Urinary bladder (tissue), 4 donors: ENCODE measurements at places on chromosomes 3 and 15. TPM values are rescaled to one million over a fixed set of nuclear protein-coding genes. Genes with fewer than 3 reads are reported as not detected.
A peak's percentile ranks its signal among the peaks of the same experiment; 100 is the strongest.

Gene ISLR2
- 2.9 TPM for total RNA-seq

Gene CP
- total RNA-seq = 1.9 TPM

Gene PIGZ
- total RNA-seq = 5.8 TPM

Gene TRPM1
- total RNA-seq = not detected

Gene CCDC13
- total RNA-seq = 1.1 TPM

Gene KIF15
- 16.1 TPM for total RNA-seq

Gene DET1
- 16.7 TPM for total RNA-seq

Gene HIGD2B
- not detected for total RNA-seq

Gene SLC28A1
- 0.11 TPM for total RNA-seq

Gene PRRT3
- total RNA-seq = 0.95 TPM

Gene ALDH1L1
- 11.5 TPM for total RNA-seq

Gene RUVBL1
- 24.2 TPM for total RNA-seq

Gene GLDN
- total RNA-seq = 1.9 TPM

Gene GOLGA6A
- not detected for total RNA-seq

Gene GADL1
- total RNA-seq = 2.3 TPM

Gene FANCD2OS
- total RNA-seq = not detected

DNA sequence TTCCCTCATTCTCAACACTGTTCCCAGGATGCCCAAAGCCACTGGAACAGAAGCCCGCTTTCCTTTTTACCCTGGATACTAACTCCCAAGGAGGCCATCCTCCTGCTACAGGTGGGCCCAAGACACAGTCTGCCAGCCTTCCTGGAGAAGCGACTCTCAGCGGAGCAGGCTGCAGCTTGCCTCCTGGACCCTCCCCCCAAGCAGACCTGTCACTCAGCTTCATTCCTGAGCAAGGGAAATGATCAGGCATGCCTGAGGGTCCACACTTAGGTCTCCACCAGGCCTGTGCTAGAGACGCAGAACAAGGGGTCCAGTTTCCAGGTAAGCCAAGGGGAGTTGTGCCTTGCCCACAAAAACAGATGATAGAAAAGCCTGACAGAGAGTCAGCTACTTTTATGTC lies 62.8 kb downstream of the SLCO2A1 start:
- DNase-seq = no peak

- no peak for DNase-seq
Measured at GRCh38 chr15:89419370-89419984, 76.9 kb downstream of the RHCG start.

DNA sequence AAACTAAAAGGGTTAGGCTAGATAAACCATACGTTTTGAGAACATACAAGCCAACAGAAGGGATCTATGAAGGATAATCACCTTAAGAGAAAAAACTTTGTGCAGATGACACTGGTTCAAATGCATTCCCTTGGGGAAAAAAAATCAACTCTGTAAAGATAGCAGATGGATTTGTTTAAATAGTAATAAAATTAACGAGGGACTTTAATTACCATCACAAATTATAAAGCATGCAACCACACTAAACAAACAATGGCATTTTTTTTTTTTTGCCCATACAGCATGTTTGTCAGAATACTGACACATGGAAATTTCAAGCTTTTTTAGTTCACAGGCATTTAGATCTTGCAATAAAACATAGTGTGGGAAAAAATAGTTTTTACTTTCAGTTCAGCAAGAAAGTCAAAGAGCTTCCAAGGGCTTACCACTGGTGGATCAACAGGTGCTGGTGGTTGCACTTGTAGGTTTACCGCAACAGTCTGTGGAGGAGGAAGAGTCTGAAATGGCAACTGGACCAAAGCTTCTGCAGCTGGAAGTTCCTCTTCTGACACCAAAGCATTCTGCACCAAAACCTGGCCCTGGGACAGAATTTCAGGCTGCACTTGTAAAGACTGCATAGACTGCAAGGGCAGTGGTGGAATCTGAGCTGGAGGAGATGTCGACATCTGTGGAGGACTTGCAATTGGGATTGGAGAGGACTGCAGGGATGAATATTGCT lies 53.1 kb downstream of the PHC3 start:
- no peak for DNase-seq

GRCh38 chr15:95734422-95735316 lies 595.8 kb upstream of the NR2F2 start:
- no peak for DNase-seq

GRCh38 chr15:71925145-71925544 lies 114.8 kb downstream of the NR2E3 start:
- DNase-seq = no peak

DNA sequence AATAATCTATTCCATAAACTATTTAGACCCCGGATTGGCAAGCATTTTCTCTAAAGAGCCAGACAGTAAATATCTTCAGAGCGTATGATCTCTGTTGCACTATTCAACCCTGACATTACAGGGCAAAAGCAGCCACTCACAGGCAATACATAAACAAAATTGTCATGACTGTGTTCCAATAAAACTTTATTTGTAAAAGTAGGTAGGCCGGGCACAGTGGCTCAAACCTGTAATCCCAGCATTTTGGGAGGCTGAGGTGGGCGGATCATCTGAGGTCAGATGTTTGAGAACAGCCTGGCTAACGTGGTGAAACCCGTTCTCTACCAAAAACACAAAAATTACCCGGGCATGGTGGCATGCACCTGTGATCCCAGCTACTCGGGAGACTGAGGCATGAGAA lies 66.5 kb downstream of the ADAMTS9 start:
- DNase-seq = no peak

- no peak for DNase-seq
Measured at GRCh38 chr3:25907081-25907480, 117.2 kb downstream of the OXSM start.

- DNase-seq = no peak
Measured at GRCh38 chr3:29610781-29611180, 329.9 kb downstream of the RBMS3 start.

- DNase-seq = no peak
Measured at GRCh38 chr3:33544126-33544525, 103.9 kb upstream of the UBP1 start.

DNA sequence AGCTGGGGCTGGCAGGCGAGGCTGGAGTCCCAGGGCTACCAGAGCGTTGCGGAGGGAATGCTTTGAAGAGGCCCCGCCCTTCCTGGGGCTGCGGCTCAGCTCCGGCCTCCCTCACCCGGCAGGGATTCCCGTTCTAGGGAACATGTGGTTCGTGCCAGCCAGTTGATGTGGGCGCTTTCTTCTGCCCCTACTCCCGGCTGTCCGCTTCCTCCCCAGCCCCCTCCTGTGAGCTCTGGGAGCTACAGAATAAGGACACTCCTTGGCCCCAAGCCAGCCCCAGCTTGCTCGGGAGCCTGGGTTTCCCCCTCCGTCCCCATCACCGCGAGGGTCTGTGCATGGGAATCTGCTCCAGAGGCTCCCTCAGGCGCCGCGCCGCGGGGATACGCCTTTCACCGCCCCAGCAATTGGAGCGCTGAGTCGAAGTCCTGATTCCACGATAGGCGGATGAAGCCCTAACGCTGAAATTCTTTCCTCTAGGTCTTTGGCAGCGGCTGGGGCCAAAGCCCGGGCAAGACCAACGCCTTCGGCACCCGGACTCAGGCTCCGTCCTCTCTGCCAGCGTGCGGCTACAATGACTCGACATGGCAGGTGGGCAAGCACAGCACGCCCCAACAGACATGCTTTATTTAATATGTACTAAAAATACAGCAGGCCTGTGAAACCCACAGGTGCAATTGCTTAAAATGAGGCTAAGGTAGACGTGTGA lies 69.5 kb downstream of the KLF15 start:
- DNase-seq = no peak

- DNase-seq = no peak
Measured at GRCh38 chr3:155488671-155489070, 195.2 kb upstream of the STRIT1 start.

- no peak for DNase-seq
Measured at GRCh38 chr3:10816019-10816862, at the start of gene SLC6A11. Gene SLC6A11, plus strand, starts transcription at chr3:10816228. Its CDS starts 38 bp downstream, at chr3:10816266.

- DNase-seq = peak; percentile 82
Measured at GRCh38 chr3:14216257-14217048, 37.8 kb downstream of the LSM3 start.

GRCh38 chr3:99646107-99646435 lies 7.7 kb downstream of the COL8A1 start:
- no peak for DNase-seq

GRCh38 chr3:90134090-90134489 lies 1026.7 kb downstream of the EPHA3 start:
- DNase-seq = no peak

DNA sequence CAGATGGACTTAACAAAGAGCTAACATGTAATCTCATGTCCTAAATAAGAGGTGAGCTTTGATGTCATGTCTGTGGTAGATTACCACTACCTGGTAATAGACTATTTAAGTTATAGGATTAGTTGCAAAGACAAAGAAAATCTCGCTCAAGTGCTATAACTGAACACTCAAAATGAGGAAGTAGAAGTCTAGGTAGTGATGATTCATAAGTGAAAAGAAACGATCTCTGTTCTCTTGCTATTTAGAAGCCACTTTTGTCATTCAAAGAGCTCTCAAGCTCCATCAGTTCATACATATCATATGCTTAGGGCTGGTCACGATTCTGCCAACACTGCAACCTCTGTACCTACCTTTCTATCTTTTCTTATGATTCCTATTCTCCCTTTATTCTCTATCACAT lies 110.9 kb downstream of the EDEM1 start:
- DNase-seq = no peak

DNA sequence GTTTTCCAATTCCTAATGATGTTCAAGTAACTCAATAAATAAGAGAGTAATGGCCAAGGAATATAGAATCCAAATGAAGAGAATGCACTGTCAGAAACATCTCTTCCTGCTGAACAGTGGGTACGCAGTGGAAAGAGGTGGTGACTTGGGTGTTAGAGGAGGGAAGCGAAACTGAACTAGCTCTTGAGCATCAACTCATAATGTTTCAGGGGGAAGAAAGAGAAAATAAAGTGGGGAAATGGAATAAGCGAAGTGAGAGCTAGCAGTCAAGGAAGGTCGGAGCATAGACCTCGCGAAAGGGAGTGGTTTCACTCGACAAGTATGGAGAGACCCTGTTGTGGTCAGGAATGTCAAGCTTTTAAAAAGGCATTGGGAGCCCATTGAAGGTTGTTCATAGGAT lies 309.5 kb downstream of the GAP43 start:
- no peak for DNase-seq

DNA sequence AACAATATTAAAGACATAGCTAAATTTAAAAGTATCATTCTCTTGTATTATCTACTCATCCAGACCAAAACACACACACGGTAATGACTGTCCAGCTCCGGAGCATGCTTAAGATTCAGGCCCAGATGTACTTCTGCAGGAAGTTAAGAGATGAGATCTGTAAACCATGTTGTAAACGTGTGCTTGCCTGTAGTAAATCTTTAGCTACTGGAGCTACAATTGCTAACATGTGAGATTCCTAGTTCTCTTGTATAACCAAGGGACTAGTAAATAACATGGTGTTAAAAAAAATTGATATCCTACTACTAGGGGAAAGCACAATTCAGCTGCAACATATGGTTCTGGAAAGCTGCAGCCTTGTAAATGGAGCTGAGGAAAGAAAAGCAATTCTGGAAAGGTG lies 651.7 kb upstream of the CCDC54 start:
- no peak for DNase-seq

- DNase-seq = no peak
Measured at GRCh38 chr15:61509327-61509840, 280.3 kb upstream of the RORA start.

GRCh38 chr3:114585687-114586086 lies 291.9 kb downstream of the TIGIT start:
- no peak for DNase-seq

DNA sequence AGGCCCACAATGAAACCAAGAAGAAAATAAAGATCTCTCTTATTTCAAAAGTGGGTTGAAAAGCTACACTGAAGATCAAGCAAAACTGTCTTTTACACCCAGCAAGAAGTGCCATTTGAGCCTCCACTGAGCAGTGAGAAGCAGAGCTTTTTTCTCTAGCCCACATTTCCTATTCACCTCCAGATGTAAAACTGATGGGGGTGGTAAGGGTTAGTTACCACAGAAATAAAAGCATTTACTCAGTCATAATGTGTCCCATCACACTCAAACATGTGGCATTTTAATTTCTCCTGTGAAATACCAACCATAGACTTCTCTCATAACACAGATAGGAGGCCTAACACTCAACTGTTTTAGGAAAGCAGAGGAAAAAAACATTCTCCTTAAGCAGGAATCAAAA lies 21.0 kb downstream of the IFT57 start:
- DNase-seq = no peak

GRCh38 chr3:89067736-89068135 lies 39.7 kb upstream of the EPHA3 start:
- DNase-seq = no peak

DNA sequence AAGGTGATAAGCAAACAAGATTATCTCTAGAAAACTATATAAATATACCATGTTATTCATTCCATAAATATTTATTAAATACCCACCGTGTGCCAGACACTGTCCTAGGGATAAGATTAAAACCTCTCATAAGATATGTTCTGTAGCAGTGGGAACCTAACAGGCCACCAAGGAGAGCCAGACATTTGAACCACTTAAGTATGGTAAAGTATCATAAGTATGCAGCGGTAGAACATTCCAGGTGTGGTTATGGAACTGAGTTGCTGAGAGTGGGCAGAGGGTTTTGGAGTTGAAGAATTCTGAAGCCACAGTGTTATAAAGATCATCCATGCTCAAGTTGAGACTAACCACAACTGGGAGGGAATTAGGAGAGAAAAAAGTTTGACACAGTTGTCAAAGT lies 14.7 kb downstream of the FILIP1L start:
- no peak for DNase-seq

GRCh38 chr3:156341831-156342416 lies 213.0 kb downstream of the SSR3 start:
- DNase-seq = no peak

- DNase-seq = no peak
Measured at GRCh38 chr3:169665264-169666075, 2.0 kb upstream of the MECOM start.

- DNase-seq = no peak
Measured at GRCh38 chr3:127394031-127394430, 106.2 kb upstream of the PRR20G start.

GRCh38 chr15:73389539-73389938 lies 20.8 kb upstream of the HCN4 start:
- no peak for DNase-seq

DNA sequence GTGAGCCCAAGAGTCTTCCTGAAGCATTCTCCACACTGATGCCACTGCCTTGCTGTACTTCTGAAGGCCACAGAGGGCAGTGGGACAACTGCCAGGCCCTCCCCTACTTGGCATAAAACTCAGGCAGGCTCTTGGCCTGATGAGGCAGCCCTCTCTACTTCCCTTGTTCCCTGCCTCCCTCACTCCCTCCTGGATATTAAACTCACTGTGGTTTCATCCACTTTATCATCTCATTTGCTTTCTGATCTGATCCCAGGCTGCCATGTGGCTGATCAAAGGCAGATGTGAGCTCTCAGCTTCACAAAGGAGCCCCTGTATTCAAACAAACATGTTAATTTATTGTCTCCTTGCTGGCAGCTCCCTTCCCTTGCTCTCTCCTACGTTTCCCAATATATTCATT lies 533.5 kb downstream of the IGSF11 start:
- peak; percentile 8 for DNase-seq

DNA sequence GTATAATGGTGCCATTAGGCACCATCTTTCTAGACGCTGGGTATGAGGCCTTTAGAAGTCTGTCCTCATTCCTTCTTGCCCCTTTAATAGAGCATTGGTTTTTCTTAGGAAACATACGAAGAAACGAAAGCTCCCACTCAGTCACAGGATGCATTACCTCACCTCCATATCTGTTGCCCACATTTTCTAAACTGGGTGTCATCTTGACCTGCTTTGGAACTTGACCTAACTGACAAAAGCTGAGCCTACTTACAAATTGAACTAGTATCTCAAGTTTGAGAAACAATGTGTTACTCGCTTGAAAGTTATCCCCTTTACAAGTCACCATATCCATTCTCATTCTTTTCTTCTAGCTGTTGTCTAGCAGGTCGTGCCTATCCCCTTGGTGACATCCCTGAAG lies 102.7 kb downstream of the VPS8 start:
- DNase-seq = no peak
